Activated naive CD8-positive, alpha-beta T cell treated with anti-CD3 and anti-CD28 coated beads, Interleukin-2, amount 10 ng/mL, durations not matched to agents 7 days and 5 days (primary cell): ENCODE measurements at places on chromosomes 1 and 21. TPM values are rescaled to one million over a fixed set of nuclear protein-coding genes. Genes with fewer than 3 reads are reported as not detected.

NOTCH2 gene
- 89.2 TPM for total RNA-seq

P3R3URF gene
- total RNA-seq = not detected

MUTYH gene
- 59.9 TPM for total RNA-seq

OR2L2 gene
- total RNA-seq = 0.19 TPM

CYP2J2 gene
- total RNA-seq = 2.9 TPM

MORC3 gene
- total RNA-seq = 53.7 TPM

GRCh38 chr1:119891386-119891785 is 4.9 kb downstream of the ADAM30 start:
- DNase-seq = no peak

- no peak for DNase-seq
Observed at GRCh38 chr21:29193072-29193471, 62.6 kb downstream of the MAP3K7CL start.

GRCh38 chr1:205533748-205534443 is 29.4 kb downstream of the CDK18 start:
- DNase-seq = no peak

GRCh38 chr1:244139655-244140054 is 88.6 kb downstream of the ZBTB18 start:
- DNase-seq = no peak

DNA sequence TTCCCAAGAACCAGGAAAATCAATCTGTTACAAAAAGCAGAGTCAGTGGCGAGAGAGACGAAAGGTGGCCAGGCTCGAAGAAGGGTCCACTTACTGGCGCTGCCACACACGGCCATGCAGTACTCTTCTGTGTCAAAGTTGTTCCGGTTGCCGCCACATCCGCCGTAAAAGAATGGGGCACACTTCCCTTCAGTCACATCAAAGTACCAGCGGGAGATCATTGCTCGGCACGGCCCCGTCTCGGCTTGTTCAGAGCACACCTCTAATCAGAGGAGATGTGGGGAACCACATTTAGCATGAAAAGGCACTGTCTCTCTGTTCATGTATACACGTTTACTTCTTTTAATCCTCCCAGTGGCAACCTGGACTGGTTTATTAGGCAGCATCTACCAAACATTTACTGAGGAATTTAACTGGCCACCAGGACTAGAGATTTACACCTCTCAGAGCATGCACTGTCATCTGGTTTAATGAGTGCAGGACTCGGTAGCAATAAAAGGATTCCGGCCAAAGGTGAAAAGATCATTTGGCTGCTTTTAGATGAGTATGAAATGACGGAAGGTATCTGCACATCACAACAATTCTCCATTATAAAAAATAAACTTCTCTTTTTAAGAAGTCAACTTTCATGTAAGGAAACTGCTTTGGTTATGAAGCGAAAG is 170.5 kb downstream of the APP start:
- peak; percentile 42 for DNase-seq

- DNase-seq = no peak
Observed at GRCh38 chr1:215905493-215906115, 338.5 kb downstream of the KCTD3 start.

DNA sequence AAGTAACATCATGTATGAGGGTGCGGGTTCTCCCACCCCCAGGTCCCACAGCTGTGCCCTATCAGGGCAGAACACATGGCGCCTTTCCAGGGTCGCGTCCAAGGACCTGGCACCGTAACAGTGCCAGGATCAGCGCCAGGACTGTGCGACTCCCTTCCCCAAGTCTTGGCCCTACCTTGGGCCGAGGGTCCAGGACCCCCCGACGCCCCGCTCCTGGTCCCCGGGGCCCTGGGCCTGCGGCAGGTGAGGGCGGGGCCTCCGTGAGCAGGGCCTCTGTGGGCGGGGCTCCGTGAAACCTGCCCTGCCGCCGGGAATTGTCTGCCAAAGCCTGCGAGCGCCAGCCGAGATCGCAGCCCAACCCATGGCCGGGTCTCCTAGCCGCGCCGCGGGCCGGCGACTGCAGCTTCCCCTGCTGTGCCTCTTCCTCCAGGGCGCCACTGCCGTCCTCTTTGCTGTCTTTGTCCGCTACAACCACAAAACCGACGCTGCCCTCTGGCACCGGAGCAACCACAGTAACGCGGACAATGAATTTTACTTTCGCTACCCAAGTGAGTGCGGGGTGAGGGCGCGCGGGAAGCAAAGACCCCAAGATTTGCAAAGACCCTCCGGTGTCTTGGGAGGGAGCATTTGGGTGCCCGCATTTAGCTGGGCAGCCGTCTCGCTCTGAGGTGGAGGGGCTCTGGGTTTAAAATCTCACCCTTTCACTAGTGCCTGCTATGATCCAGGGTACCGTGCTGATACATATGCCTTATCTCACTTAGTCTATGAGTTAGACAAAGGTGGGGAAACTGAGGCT is at the start of gene RHBG:
RHBG (plus strand) TSS at position 323 of the 796 bp plus-strand sequence; CDS start at position 362, 39 bp downstream.
- DNase-seq = no peak

DNA sequence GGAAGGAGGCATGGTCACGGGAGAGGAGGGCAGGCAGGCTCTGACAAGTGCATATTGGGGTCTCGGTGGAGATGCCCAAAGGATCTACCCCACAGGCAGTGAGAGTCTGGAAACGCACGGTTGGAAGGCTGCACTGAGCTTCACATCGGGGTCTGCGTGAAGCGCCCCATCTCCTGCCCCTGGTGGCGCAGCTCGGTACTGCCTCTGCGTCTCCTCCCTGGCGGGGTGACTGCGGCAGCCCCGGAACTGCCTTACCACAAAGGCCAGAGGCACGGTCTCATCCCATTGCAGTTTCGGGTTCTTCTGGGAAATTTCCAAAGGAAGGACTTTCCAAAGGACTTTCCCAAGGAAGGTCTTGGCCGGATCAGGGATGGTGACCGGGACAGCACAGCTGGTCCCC is 69.2 kb upstream of the AJAP1 start:
- peak; percentile 63 for DNase-seq
